Frontal cortex (tissue), 4 donors: ENCODE measurements at places on chromosomes 13 and 19.

GRCh38 chr19:2324220-2324948 is 4.0 kb downstream of the LSM7 start:
- DNase-seq: no peak

DNA sequence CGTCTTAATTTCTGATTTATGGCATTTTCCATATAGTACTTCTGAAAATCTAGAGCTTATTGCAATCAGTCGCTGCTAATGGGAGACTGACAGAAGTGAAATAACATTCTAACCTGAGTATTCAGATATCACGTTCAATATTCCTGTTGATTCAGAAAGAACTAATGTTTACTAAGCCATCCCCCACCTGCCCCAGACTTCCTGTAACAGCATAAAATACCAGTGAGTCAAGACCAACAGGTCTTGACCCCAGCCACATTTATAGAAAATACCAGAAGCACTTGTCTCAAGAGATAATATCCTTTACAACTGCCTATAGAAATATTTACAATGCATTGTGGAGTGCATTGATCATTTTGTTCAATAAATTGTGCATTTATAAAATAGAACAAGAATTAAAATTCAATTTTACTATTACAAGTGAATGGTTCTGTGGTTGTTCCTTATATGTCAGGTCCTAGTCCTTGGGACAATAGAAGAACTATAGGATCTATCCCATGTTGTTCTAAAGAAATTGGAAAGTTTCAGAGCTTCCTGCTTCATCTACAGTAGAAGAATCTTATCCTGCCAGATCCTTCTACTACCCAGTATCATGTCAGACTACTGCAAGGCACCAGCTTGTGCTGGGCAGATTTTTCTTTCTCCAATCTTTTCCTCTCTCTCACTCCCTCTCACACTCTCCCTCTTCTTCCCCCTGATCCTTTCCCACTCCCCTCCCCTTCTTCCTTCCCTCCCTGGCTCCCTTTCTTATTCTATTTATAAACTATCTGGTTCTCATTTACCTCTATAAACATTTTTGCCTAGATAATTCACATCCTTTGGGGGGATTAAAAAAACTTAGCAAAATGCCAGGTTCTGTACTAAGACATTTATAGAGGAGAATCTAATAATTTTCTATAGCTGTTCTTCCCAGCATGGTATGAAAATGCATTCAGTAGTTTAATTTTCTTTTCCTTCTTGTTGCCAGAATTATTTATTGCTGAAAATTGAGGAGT is 629.9 kb downstream of the DIAPH3 start:
- no peak for DNase-seq

- no peak for DNase-seq
Measured at GRCh38 chr19:5621945-5622464, 571 bp downstream of the SAFB2 start.

DNA sequence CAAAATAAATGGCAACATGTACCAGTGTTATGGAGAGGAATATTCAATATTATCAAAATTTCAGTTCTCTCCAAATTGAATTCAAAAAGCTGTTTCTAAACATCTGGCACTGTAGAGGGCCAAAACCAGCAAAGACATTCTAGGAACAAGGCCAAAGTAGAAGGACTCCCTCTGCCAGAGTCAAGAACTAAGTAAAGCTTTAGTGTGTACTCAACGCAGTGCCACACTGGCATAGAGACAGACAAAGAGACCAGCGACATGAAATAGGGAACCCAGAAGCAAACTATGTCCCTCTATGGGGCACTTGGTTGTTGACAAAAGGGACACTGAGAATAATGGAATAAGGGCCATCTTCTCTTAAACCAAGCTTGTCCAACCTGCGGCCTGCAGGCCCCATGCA is 15.6 kb downstream of the SCGB2B2 start:
- no peak for DNase-seq

DNA sequence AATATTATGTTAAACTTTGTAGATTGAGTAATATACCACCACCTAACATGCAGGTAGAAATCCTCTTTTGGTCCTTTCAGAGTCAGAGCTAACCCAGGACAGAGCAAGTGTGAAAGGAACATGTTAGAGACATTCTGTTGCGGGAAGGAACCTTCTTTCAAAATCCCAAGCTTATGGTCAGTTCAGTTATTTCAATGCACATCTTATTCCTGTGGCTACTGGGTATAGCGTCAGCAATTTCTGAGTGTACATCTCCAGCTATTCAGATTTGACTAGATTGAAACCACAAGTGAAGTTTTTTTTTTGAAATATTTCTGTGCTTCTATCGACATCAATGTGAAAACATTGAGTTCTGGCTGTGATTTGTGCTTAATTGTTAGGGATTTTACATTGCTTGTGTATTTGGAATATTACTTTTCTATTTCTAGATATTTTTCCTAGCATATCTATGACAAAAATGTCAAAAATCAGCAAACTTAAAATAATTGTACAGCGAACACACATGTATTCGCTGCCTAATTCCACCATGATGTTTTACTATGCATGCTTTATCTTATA is 165.3 kb downstream of the LMO7 start:
- no peak for DNase-seq

DNA sequence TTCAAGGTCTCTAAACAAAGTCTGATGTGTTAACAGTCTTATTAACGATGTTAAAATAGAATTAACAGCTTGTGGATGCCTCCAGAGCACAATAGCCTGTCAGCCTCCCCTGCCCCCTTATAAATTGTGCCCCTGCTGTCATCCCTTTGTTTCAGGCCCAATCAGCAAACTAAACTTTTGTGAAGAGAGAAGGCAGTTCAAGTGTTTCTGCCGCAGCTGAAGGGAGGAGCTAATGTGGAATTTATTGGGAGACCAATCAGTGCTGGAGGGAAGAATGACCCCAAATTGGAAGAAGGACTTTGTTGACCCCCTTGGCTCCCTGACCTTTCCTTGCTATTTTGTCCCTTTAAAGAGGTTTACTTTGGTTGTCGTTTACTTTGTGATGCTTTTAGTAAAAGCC is 160.5 kb downstream of the TM9SF2 start:
- DNase-seq: no peak

DNA sequence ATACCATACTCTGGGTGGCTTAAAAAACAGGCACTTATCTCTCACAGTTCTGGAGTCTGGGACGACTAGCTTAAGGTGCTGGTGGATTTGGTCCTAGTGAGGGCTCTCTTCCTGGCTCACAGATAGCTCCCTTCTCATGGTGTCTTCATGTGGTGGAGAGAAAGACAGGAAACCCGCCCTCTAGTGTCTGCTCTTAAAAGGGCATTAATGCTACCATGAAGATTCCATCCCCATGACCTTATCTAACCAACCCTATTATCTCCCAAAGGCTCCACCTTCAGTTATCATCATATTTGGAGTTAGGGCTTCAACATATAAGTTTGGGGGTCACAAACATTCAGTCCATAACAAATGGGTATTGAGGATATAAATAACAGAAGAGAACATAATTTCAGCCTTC is 139.4 kb downstream of the HS6ST3 start:
- no peak for DNase-seq

- DNase-seq: no peak
Measured at GRCh38 chr19:30791088-30791487, 418.9 kb downstream of the ZNF536 start.

GRCh38 chr13:36385489-36385888 is 39.3 kb upstream of the SPART start:
- DNase-seq: no peak

GRCh38 chr19:38360839-38361631 is 13.3 kb upstream of the PSMD8 start:
- DNase-seq: no peak

GRCh38 chr13:47837104-47837880 is 163.8 kb downstream of the SUCLA2 start:
- DNase-seq: no peak

DNA sequence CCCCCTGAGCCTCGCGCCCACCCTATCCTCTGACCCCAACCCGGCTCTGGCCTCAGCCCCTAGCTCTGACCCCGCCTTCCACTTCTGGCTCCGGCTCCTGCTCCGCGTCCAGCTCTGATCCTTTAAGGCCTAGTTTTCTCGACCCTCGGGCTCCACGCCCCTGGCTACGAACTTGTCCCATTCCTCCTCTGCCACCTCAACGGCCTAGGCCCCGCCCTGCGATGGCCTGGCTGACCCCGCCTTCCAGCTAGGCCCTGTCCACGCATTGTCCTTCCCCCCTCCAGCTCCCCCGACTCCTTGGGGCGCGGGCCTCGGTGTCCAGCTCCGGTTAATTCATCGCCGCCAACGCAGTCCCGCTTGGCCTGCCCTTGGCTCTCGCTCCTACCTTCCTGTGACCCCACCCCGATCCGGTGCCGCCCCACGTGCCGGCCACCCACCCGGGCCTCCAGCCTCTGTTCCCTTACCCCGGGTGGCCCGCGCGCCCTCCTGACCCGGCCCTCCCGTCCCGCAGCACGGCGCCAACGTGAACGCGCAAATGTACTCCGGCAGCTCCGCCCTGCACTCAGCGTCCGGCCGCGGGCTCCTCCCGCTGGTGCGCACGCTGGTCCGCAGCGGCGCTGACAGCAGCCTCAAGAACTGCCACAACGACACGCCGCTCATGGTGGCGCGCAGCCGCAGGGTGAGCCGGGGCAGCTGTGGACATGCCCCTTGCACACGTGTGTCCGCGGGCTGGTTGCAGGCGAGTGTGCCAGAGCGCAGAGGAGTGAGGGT is 9.4 kb downstream of the BCL3 start:
- peak; percentile 58 for DNase-seq

- no peak for DNase-seq
Measured at GRCh38 chr13:59837101-59837500, 326.6 kb downstream of the DIAPH3 start.

- no peak for DNase-seq
Measured at GRCh38 chr19:34998777-34999497, 1.2 kb upstream of the GRAMD1A start.

- DNase-seq: no peak
Measured at GRCh38 chr19:52216401-52216800, 26.5 kb downstream of the PPP2R1A start.

DNA sequence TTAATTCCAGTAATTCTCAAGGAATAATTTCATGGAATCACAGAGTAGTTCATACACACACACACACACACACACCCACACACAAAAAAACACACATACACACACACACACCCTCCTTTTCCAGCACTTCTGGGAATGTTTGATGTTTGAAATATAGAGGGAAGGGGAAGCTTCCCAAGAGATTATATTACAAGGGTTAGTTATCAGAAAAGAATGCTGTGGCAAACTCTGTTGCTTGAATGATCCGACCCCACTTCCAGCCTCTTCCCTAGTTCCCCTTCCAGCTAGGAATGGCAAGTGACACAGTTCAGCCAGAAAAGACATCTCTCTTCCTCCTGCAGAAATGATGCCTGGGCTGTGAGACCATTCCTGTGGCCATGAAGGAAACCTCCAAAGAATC is 49.9 kb downstream of the KCTD12 start:
- DNase-seq: no peak

DNA sequence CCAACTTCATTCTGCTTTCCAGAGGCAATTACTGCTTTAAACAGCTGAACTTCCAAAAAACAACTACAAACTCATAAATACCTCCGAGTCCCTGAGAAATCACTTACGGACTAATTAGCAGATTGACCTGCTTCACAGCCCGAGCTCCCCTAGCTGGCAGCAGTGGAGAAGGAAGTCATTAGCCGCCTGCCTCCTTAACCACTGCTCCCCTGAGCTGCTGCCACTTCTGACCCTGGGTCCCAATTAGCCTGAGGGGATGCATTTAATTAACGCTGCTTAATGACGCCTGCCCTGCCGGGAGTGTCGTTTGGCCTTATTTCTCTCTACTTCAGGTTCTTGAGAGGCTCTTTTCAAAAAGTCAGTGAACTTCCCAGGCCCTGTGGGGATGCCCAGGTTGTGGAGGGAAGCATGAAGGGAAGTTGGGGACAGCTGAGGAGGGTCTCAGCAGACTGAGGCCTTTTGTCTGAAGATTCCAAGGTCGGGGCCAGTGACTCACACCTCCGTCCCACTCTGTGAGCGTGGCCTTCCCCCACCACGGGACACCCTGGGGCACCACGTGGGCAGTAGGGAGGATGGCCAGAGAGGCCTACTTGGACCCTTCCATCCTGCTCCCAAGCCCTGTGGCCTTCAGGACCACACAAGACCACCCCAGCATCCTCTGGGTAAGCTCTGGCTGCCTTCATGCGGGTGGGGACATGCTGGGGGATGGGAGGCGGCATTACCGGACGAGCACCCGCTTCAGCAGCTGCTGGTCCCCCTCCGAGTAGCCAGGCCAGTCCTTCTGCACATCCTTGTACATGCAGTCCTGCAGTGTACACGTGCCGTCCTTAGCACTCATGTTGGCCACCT is 19.8 kb upstream of the ISYNA1 start:
- no peak for DNase-seq

GRCh38 chr13:63636316-63636993 is 2220.8 kb upstream of the PCDH20 start:
- DNase-seq: no peak

DNA sequence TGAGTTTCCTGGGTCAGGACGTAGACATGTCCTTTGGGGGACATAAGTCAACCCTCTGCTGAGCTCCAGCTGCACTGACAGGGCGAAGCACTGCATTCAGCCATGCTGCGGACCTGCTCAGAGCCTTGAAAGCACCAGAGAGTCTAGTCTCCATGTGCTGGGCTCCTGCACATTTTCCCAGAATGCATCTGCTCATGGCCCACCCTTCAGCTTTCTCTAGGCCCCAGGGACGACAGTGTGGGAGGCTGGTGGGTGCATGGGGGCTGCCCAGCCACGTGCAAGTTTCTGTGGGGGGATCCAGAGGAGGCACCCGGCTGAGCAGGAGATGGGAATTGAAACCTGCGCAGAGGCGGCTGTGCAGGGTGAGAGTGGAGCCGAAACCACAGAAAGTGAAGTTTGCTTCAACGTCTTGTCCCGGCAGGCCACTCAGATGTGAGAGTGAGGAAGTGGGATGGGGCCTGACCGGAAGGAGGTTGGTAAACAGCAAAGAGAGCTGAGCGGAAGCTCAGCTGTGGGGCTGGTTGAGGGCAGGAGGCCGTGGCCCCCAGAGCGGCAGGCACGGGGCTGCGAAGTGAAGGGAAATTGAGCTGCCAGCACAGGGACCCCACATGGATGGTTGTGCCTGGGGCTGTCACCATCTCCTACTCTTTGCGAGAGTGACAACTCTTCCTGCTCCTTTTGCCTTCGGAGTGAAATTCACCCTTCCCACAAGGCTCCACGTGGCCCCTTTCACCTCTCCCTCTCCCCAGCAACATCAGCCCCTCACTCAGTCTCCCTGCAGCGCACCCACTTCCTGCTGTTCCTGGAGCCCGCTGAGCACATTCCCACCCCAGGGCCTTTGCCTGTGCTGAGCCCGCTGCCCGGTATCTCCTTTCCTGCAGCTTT is 11.8 kb downstream of the PGLS start:
- DNase-seq: no peak

GRCh38 chr19:7699417-7700401 is 2.2 kb downstream of the FCER2 start:
- DNase-seq: no peak

GRCh38 chr19:3383121-3383722 is 16.8 kb downstream of the NFIC start:
- no peak for DNase-seq
